ENCODE measurements at places on chromosomes 16 and 17.
A peak's percentile ranks its signal among the peaks of the same experiment; 100 is the strongest.

- no peak for DNase-seq
Measured at GRCh38 chr16:11218604-11218962, 37.4 kb downstream of the SOCS1 start.

DNA sequence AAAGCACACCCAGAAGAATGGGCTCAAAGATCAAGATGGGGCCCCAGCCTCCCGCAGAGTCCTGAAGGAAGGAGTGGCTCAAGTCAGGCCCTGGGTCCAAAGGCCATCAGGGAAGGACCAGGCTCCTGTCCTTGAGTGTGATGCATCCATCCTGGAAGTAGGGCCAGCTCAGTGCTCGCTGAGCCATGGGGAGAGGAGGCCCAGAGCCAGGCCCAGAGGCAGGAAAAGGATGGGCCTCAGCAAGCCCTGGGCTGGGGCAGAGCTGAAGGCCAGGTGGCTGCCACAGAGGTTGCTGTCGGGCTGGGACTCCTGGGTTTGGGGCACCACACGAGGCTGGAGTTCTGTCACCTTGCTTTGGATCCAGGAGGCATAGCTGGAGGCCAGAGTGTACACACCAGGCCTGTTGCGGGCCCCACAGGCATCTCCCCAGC, 3.7 kb downstream of the PRSS8 start:
- DNase-seq, result no peak

DNA sequence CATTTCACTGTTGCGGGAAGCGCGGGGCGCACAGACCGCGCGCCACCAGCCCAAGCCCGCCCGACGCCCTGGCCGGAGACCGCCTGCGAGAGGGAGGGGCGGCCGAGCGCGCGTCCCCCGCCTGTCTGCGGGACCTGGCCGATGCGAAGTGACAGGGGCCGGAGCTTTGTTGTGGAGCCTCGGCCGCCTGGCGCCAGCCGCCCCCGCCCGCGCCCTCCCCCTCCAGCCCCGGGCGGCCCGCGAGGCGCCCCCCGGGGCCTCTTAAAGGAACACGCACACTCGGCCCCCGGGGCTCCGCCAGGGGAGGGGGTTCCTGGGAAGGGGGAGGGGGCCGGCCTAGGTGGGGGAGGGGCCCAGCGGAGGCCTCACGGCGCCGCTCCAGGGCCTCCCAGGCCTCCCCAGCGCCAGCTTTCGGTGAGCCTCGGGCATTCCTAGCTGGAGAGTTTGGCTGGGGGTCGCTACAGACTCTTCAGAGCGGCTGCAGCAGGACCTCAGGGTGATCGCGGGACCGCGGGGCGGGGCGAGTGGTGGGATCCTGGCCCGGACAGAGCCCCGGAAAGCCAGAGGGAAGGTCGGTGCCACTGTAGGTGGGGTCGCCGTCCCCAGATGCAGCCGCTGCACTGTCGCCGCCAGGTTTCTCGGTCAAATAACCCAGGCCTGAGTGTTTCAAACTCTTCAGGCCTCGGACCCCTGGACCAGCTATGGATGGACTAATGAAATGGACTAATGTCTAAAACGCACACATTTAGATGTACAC, 2.4 kb upstream of the TBX2 start:
- DNase-seq, result no peak

DNA sequence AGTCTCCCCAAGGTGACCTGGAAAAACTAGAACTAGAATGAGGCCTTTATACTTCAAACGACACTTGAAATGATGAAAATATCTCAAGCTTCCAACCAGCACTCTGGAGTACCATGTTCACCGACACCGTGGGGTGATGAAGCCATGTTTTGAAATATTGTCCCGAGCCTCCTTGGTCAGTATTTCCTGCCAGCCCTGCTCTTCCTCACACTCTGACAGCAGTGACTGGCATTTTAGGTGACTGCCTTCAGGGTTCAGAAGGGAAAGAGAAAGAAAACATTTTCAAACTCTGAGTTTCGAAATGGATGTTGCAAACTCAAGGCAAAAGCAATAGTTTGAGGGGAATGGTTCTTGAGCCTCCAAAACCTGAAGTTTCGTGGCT, 39.3 kb upstream of the IRX6 start:
- DNase-seq, result no peak

DNA sequence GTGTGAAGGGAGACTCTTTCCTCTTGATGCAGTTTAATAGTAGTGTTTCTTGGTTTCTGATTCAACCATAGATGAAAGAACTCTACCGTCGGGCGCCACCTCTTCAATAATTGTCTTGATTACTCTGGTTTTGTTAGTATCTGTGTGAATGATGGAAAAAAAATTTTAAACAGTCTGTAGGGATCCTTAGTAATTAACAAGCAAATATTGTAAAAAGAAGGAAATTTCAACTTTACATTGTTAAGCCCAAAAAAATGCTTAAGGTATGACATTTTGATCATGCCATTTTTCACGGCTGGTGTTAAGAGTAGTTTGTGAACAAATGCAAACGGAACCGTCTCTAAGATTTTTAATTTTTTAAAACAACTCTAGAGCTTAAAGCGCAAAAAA, 4.1 kb downstream of the KRT10 start:
- DNase-seq, result no peak

DNA sequence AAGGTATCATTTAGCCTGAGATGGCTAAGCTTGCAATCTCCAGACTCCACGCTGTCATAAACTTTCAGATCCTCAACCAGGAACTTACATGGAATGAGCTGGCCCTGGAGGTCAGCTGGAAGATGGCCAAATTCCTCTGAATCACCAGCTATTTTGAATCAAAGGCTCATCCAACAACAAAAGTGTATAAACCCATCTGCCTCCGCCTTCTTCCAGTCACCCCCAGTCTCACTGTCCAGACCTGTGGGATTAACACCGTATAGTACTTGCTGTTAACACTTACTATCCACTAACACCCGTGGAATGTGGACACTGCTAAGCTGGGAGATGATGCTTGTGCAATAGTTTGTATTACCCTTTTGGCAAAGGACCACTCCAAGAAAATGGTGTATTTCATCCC, 1.9 kb upstream of the LCMT1 start:
- no peak for DNase-seq

GRCh38 chr17:17677299-17678040, 3.8 kb upstream of the RAI1 start:
- peak; percentile 35 for DNase-seq

GRCh38 chr17:75549246-75550138, 24.0 kb downstream of the LLGL2 start:
- no peak for DNase-seq
